ENCODE measurements at places on chromosomes 13 and 19. TPM values are rescaled to one million over a fixed set of nuclear protein-coding genes. Genes with fewer than 3 reads are reported as not detected.

DNA sequence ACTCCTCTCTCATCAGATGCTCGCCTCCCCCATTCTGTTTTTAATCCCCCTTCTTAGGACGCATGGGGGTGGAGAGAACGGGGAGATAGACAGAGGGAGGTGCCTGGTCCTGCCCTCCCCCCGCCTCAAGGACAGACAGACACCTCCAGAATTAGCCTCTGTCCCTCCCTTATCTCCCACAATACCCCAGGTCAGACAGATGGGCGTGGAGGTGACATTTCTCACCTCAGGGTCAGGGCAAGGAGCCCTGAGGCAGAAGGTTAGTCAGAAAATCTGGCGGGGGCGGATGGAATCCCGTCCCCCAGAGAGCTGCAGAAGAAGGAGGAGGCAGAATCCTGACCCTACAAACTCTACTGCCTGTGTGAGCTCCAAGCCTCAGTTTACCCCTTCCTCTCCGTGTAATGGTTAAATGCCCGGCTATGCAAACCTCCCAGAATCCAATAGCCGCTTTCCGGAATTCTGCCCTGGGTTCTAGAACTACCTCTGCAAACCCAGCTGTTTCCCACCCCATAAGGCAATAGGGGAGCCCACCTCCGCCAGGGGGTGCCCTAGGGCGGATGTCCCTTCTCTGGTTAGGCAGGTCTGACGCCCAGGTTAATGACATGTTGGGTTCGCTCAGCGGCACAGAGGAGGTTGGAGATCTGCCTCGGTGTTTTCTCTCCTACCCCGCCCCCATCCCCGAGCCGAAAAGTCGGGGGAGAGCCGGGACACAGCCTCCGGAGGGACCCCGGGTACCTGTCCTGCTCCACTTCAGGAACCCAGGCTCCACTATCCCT lies 900 bp downstream of the PPP1R13L start:
- H3K27me3 ChIP-seq, result peaks cover 24% of the 10 kb centered on the region
- DNase-seq, result peak; percentile 56
- H3K36me3 ChIP-seq, result peaks cover 4% of the 10 kb centered on the region
- peak overlapping the region; percentile 96 for H3K4me3 ChIP-seq
- peak overlapping the region; percentile 99 for H3K27ac ChIP-seq

Gene LRG1
- total RNA-seq, result 0.51 TPM

Gene ZSCAN1
- 4.8 TPM for total RNA-seq

Gene CCDC159
- 27.6 TPM for total RNA-seq

GRCh38 chr13:41222259-41222852 lies 28.0 kb upstream of the KBTBD7 start:
- peaks cover 4% of the 10 kb centered on the region for H3K4me1 ChIP-seq
- no peaks in the 10 kb centered on the region for H3K27me3 ChIP-seq

Gene PGLYRP1
- not detected for total RNA-seq

GRCh38 chr19:3983936-3984583 lies 1.2 kb downstream of the EEF2 start:
- H3K27ac ChIP-seq, result peak overlapping the region; percentile 99
- H3K36me3 ChIP-seq, result peaks cover 29% of the 10 kb centered on the region
- DNase-seq, result no peak
- H3K27me3 ChIP-seq, result no peaks in the 10 kb centered on the region

GRCh38 chr13:96650301-96650886 lies 343.9 kb downstream of the OXGR1 start:
- H3K4me3 ChIP-seq, result no peak overlapping the region
- DNase-seq, result no peak
- no peaks in the 10 kb centered on the region for H3K36me3 ChIP-seq
- no peaks in the 10 kb centered on the region for H3K4me1 ChIP-seq

Gene SIGLECL1
- not detected for total RNA-seq

GRCh38 chr13:113207890-113208420 lies 514 bp downstream of the PCID2 start:
- H3K36me3 ChIP-seq, result peaks cover 11% of the 10 kb centered on the region
- H3K27ac ChIP-seq, result peak overlapping the region; percentile 96
- H3K27me3 ChIP-seq, result no peaks in the 10 kb centered on the region
- H3K4me3 ChIP-seq, result peak overlapping the region; percentile 89

Gene LRRC25
- total RNA-seq, result not detected

DNA sequence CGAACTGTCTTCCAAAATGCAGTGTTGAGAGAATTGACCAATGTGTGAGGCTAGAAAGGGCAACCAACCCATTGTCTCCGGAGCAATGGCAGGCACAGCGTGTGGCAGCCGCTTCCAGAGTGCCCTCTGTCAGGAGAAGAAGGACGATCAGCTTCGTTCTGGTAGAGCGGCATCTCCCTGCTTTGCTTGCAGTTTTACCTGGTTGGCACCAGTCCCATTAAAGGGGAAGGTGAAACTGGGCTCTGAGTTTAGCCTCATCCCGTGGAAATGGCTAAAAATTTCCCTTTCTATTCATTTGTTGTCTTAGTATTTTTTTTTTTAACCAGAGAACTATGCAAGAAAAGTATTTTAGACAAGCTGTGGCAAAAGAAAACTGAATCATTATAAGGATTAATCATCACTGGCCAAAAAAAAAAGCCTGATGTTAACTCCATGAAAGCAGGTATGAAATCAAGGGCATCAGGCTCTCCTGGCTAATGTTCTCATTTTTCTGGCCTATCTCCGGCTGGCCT lies 81.5 kb upstream of the SLC7A1 start:
- no peak for DNase-seq
- no peak overlapping the region for H3K27ac ChIP-seq
- H3K27me3 ChIP-seq, result peaks cover 6% of the 10 kb centered on the region

Gene ZNF823
- total RNA-seq, result 12.4 TPM

Gene KLF12
- total RNA-seq, result 25.4 TPM

Gene PLIN5
- 5.7 TPM for total RNA-seq

Gene IQCN
- total RNA-seq, result 10.9 TPM

DNA sequence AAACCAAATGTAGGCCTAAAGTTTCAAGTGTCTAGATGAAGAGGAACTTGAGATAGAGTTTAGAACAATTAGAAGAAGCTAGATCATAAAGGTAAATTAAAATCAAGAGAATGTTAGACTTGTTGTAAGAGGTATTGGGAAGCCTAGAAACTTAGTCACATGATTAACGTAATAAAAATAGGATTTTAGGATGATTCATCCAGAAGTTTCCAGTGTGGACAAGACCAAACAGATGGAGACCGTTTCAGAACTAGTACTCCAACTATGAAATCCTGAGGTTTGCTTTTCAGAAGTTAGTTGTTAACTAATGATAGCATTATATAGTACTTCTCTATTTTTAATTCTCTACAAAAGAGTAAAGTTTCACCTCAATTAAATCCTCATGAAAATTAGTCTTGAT lies 104.9 kb downstream of the MZT1 start:
- H3K27ac ChIP-seq, result no peak overlapping the region
- no peak for DNase-seq
- H3K4me1 ChIP-seq, result no peaks in the 10 kb centered on the region
- H3K4me3 ChIP-seq, result no peak overlapping the region
- no peaks in the 10 kb centered on the region for H3K27me3 ChIP-seq
- no peaks in the 10 kb centered on the region for H3K36me3 ChIP-seq

- H3K36me3 ChIP-seq, result no peaks in the 10 kb centered on the region
Observed at GRCh38 chr13:77429320-77430142, 102.6 kb upstream of the MYCBP2 start.

DNA sequence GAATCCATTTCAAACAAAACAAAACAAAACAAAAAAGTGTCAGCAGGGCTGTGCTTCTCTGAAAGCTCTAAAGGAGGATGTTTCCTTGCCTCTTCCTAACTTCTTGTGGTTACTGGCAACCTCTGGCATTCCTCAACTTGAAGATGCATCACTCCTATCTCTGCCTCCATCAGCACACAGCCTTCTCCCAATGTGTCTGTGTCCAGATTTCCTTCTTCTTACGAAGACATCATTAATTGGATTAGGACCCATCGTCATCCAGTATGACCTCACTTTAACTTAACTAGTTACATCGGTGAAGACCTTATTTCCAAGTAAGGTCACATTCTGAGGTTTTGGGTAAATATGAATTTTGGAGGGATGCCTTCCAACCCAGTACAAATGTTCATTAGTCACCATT lies 33.8 kb upstream of the GTF2F2 start:
- H3K27me3 ChIP-seq, result peaks cover 6% of the 10 kb centered on the region
- no peaks in the 10 kb centered on the region for H3K4me1 ChIP-seq
- H3K27ac ChIP-seq, result no peak overlapping the region

- no peak for DNase-seq
- H3K27me3 ChIP-seq, result peaks cover 4% of the 10 kb centered on the region
- H3K36me3 ChIP-seq, result no peaks in the 10 kb centered on the region
- no peak overlapping the region for H3K4me3 ChIP-seq
Observed at GRCh38 chr13:35987572-35988513, 143.3 kb downstream of the DCLK1 start.

DNA sequence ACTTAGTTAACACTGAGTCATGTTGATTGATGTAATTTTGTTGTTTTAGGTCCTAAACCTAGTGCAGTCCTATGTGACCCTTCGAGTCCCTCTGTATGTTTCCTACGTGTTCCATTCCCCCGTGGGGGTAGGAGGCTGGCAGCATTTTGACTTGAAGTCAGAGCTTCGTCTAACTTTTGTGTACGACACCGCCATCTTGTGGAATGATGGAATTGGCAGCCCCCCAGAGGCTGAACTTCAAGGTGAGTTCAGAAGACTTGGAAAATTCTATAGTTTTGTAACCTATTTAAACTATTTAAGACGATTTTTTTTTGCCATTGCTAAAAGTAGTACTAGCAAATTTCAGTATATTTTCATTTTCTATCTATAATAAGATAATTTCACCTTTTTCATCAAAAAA lies 117.9 kb downstream of the STOML3 start:
- H3K27ac ChIP-seq, result no peak overlapping the region
- no peak overlapping the region for H3K4me3 ChIP-seq
- peak; percentile 37 for DNase-seq
- H3K4me1 ChIP-seq, result peaks cover 47% of the 10 kb centered on the region

Gene BCAM
- 211 TPM for total RNA-seq

Gene GIPC3
- total RNA-seq, result not detected

DNA sequence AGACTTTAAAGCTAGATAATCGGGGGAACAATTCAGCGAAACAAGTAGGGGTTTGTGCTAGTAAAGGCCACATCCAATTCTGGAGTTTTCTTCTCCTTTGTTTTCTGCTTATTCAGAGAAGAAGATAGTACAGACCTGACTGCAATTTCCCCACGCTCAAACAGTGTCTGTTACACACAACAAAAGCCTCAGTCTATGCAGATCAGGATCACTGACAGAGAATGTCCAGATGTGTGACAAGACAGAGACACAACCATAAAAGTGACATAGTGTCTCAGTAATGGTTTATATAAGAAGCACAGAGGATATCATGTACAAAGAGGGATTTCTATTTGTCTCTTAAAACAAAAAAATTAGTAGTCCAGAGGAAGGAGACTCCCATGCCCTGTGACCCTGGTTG lies 70.7 kb upstream of the GTF3A start:
- H3K36me3 ChIP-seq, result no peaks in the 10 kb centered on the region
- H3K27ac ChIP-seq, result no peak overlapping the region
- H3K4me3 ChIP-seq, result no peak overlapping the region
- DNase-seq, result no peak

GRCh38 chr13:44306371-44307192 lies 67.0 kb upstream of the SERP2 start:
- H3K4me3 ChIP-seq, result peak overlapping the region; percentile 22
- peaks cover 27% of the 10 kb centered on the region for H3K4me1 ChIP-seq
- H3K27me3 ChIP-seq, result peaks cover 12% of the 10 kb centered on the region
- no peaks in the 10 kb centered on the region for H3K36me3 ChIP-seq
- H3K27ac ChIP-seq, result peak overlapping the region; percentile 65

DNA sequence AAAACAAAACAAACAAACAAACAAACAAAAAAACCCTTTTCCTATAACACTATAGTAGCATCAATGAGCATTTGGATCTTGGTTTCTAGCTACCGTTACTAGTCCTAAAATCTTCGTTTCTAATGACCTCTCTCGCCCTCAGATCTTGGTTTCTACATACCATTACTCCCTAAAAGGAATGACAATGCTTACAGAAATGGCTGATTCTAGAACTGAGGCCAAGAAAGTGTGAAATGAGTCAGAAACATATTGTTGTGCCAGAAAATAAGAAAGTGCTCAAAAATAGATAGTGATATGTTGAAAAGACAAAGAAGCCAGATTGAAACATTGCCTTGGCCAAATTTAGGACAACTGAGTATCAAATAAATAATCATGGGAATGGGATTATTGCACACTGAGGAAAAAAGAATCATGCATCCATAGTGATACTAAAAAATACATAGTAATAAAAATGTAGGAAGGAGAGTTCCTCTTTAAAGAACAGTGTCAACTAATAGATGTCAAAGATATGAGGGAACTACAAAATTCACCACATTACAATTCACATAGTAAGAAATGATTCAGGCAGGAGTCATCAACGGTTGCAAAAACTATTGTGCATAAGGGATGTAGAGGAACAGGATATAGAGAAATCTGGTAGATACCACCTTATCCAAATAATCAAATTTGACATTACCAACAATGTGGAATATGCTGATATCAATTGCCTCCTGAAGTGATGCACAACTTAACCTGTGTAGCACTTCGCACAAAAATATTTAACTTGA lies 386.6 kb downstream of the DIAPH3 start:
- peaks cover 4% of the 10 kb centered on the region for H3K4me1 ChIP-seq
- no peak overlapping the region for H3K27ac ChIP-seq
- no peak for DNase-seq
- no peak overlapping the region for H3K4me3 ChIP-seq
- H3K36me3 ChIP-seq, result no peaks in the 10 kb centered on the region
